ENCODE measurements at places on chromosomes 16 and 17. TPM values are rescaled to one million over a fixed set of nuclear protein-coding genes. Genes with fewer than 3 reads are reported as not detected.

Gene HS3ST6
- not detected for total RNA-seq

Gene TRPV3
- total RNA-seq, result 0.41 TPM

Gene COX6A2
- total RNA-seq, result not detected

Gene PRSS22
- not detected for total RNA-seq

Gene SHISA6
- total RNA-seq, result not detected

Gene KRT20
- not detected for total RNA-seq

Gene CES3
- 2.3 TPM for total RNA-seq

Gene SNX20
- total RNA-seq, result 60.0 TPM

Gene NUDT21
- 242 TPM for total RNA-seq

Gene FKBP10
- 1.3 TPM for total RNA-seq

DNA sequence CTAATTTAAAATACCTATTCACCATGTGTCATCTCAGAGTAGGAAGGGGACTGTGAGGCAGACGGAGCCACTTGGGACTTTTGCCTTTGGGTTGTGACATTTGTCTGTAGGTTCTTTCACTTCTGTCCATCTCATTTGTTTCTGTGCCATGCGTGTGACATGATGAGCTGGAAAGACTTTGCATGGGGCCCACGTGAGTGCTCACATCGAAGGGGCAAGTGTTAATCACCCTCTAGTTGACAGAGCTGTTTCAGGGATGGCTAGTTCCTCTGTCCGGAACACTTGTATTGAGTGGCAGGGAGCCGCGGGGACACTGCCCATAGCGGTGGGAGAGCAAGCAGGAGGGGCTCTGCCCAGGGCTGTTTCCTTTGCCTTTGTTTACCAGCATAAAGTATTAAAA lies 112.0 kb downstream of the RPTOR start:
- no peaks in the 10 kb centered on the region for H3K27me3 ChIP-seq
- no peak for DNase-seq
- peaks cover 25% of the 10 kb centered on the region for H3K36me3 ChIP-seq
- H3K4me3 ChIP-seq, result no peak overlapping the region

DNA sequence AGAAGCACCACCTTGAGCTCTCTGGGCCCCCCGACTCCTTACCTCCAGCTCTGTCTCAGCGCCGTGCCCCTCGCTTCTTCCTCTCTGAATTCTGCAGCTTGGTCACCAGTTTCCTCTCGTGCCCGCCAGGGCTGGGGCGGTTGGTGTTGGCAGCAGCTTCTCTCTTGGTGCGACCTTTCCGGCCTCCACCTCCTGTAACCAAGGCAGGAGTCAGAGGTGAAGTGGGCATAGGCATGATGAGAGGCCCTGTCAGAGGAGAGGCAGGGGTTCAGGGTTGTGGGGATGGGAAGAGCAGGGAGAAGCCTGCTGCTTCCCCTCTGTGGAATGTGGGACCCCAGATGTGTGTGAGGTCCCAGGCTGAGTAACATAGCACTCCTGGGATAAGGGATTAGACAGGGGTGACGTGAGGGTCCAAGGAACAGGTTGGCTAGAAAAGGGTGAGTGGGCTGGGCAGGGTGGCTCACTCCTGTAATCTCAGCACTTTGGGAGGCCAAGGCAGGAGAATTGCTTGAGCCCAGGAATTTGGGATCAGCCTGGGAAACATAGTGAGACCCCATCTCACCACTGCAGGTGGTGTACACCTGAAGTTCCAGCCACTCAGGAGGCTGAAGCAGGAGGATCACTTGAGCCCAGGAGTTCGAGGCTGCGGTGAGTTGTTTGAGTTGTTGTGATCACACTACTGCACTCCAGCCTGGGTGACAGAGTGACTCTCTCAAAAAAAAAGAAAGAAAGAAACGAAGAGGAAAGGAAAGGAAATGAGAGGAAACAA lies 626 bp downstream of the NUPR1 start:
- DNase-seq, result no peak
- no peaks in the 10 kb centered on the region for H3K27me3 ChIP-seq
- no peaks in the 10 kb centered on the region for H3K36me3 ChIP-seq
- H3K4me3 ChIP-seq, result no peak overlapping the region

- DNase-seq, result no peak
- no peaks in the 10 kb centered on the region for H3K27me3 ChIP-seq
- no peaks in the 10 kb centered on the region for H3K36me3 ChIP-seq
- H3K4me3 ChIP-seq, result no peak overlapping the region
- no peak overlapping the region for H3K27ac ChIP-seq
These were observed 200.3 kb downstream of the CYLD start for GRCh38 chr16:50942143-50942542.

DNA sequence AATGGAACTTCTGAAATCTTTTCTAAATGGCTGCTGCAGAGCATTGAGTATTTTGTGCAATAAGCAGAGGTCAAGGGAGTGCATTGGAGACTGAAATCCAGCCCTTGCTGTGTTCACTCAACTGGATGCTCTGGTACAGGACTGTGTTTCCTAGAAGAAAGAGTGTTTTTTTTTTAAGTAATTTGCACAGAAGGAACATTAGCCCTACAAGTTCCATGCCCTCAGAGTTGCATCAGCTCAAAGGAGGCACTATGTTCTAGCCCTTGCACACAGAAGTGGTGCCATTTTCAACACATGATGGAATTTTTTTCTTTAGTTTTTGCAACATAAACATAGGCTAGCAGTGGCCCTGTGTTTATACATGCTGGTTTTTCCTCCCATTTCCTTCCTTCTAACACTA lies 144.1 kb upstream of the HLF start:
- no peak overlapping the region for H3K4me3 ChIP-seq
- no peak overlapping the region for H3K27ac ChIP-seq
- peaks cover 4% of the 10 kb centered on the region for H3K4me1 ChIP-seq
- no peaks in the 10 kb centered on the region for H3K27me3 ChIP-seq
- no peak for DNase-seq

DNA sequence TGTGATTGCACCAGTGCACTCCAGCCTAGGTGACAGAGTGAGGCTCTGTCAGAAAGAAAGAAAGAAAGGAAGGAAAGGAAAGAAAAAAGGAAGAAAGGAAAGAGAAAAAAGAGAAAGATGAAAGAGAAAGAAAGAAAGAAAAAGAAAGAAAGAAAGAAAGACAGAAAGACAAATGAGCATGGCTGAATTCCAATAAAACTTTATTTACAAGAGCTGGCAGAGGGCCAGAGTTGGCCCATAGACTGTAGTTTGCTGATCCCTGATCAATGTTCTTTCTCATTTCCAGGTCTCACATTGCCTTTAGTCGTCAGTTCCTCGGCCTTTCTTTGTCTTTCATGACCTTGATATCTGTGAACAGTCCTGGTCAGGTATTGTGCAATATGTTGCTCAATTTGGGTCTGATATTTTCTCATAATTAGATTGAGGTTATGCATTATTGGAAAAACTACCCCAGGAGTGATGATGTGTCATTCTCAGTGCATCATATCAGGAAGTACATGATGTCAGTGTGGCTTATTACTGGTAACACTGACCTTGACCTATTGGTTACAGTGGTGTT lies 68.5 kb upstream of the MED9 start:
- H3K27me3 ChIP-seq, result peaks cover 7% of the 10 kb centered on the region
- H3K36me3 ChIP-seq, result no peaks in the 10 kb centered on the region
- peak overlapping the region; percentile 42 for H3K27ac ChIP-seq

- peaks cover 74% of the 10 kb centered on the region for H3K27me3 ChIP-seq
- H3K36me3 ChIP-seq, result no peaks in the 10 kb centered on the region
- H3K4me1 ChIP-seq, result peaks cover 17% of the 10 kb centered on the region
- H3K27ac ChIP-seq, result peak overlapping the region; percentile 8
- H3K4me3 ChIP-seq, result peak overlapping the region; percentile 87
These were observed 23.2 kb upstream of the CRYM start for GRCh38 chr16:21301168-21301894.

DNA sequence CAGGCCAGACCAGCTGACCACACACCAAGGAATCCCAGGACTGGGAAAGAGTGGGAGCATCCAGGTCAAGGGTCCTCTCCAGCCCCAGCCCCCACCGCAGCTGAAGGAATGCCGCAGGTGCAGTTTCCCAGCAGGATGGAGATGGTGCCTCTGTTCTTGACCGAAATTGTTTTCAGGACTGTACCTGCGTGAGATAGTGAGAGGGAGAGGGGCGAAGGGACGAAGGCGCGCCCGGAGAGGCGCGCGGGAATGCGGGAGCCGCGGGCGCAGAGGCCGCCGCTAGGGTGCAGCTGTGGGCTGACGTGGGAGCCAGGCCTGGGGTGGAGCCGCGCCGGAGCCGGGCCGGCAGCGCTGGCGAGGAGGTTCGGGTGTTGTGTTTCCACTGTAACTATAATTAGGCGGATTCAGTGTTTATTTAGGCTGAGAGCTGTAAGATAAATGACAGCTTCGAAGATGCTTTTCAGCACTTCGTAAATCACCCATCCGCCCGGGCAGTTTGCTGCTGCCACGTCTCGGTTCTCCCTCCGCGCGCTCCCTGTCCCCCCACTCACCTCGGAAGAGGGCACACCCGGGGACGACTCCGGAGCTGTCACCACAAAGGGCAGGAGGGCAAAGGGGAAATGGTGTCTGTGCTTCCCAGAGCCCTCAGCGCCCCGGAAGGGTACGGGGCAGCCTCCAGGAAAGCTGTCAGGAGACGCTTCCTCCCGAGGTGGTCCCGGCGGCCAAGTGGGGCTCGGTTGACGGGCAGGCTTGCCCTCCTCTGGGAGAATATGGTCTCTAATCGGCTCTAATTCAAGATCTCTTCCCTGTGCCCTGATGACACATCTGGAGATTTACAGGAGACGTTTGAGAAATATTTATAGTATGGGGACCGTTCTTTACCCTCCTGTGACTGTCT lies 38.2 kb downstream of the HOXB1 start:
- H3K4me3 ChIP-seq, result peak overlapping the region; percentile 46
- DNase-seq, result peak; percentile 76
- peaks cover 16% of the 10 kb centered on the region for H3K27me3 ChIP-seq
- peaks cover 35% of the 10 kb centered on the region for H3K4me1 ChIP-seq
- no peaks in the 10 kb centered on the region for H3K36me3 ChIP-seq

- peak overlapping the region; percentile 65 for H3K4me3 ChIP-seq
- peak; percentile 97 for DNase-seq
- H3K4me1 ChIP-seq, result peaks cover 60% of the 10 kb centered on the region
These were observed 5.4 kb upstream of the ICAM2 start for GRCh38 chr17:64025732-64026294.

- DNase-seq, result no peak
- H3K27me3 ChIP-seq, result no peaks in the 10 kb centered on the region
- H3K4me3 ChIP-seq, result no peak overlapping the region
- H3K36me3 ChIP-seq, result no peaks in the 10 kb centered on the region
- no peaks in the 10 kb centered on the region for H3K4me1 ChIP-seq
These were observed 511.9 kb upstream of the CDH8 start for GRCh38 chr16:62548095-62548494.

GRCh38 chr16:8554881-8555280 lies 35.4 kb downstream of the TMEM114 start:
- no peak overlapping the region for H3K27ac ChIP-seq
- H3K27me3 ChIP-seq, result peaks cover 18% of the 10 kb centered on the region
- H3K4me1 ChIP-seq, result no peaks in the 10 kb centered on the region
- no peak overlapping the region for H3K4me3 ChIP-seq
- DNase-seq, result no peak
- H3K36me3 ChIP-seq, result no peaks in the 10 kb centered on the region

DNA sequence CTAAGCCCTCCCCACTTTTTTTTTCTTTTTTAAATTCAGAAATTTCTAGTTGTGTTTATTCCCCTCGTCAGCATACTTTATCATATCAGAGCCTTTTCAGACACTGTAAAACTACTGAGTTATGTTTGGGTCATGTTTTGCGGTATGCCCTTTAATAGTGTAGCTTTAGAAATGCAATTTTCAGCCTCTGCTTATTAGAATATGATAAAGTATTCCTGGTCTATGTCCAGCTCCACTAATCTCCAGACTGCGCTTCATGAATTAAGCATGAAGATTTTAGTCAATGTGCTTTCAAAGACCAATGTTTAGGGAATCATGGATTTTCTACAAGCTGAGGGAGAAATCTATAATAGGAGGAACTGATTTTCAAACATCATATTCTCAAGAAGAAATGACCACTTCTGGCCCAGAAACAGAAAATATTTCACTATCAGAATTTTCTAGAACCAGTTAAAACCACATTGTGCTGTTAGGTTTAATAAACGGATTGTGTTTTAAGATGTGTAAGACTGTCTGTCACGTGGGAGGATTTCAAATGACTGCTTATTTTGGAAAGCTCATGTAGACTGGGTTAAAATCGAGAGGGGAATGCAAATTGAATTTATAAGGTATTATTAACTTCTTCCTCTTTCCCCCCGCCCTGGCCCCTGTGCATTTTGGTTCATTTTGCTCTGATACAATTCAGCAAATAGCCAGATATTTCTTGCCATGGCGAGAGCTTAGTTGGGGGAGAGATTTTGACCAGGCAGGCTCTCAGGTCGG lies 498.5 kb downstream of the WWOX start:
- no peaks in the 10 kb centered on the region for H3K4me1 ChIP-seq
- H3K36me3 ChIP-seq, result no peaks in the 10 kb centered on the region
- no peaks in the 10 kb centered on the region for H3K27me3 ChIP-seq
- no peak overlapping the region for H3K4me3 ChIP-seq
- DNase-seq, result no peak

- H3K4me3 ChIP-seq, result no peak overlapping the region
- no peaks in the 10 kb centered on the region for H3K27me3 ChIP-seq
- H3K27ac ChIP-seq, result peak overlapping the region; percentile 86
These were observed 1.8 kb upstream of the SLC16A3 start for GRCh38 chr17:82226809-82227628.

DNA sequence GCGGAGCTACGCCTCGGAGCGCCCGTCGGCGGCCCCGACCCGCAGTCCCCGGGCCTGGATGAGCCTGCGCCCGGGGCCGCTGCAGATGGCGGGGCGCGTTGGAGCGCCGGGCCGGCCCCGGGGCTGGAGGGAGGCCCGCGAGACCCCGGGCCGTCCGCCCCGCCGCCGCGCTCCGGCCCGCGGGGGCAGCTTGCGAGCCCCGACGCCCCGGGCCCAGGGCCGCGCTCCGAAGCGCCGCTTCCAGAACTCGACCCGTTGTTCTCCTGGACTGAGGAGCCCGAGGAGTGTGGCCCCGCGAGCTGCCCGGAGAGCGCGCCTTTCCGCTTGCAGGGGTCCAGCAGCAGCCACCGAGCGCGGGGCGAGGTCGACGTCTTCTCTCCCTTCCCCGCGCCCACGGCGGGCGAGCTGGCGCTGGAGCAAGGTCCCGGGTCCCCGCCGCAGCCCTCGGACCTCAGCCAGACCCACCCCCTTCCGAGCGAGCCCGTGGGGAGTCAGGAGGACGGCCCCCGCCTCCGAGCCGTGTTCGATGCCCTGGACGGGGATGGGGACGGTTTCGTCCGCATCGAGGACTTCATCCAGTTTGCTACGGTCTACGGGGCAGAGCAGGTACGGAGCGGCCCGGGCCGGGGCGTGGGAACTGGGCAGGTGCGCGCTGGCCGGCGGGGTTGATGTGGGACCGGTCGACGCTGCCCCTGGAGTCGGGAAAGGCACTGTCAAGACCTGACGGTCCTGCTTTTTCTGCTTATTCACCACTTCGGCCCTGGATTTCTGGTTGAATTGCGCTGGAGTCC lies 861 bp downstream of the RAB11FIP3 start:
- H3K4me1 ChIP-seq, result peaks cover 27% of the 10 kb centered on the region
- no peak overlapping the region for H3K27ac ChIP-seq
- H3K36me3 ChIP-seq, result peaks cover 11% of the 10 kb centered on the region

GRCh38 chr16:17939122-17939536 lies 397.4 kb downstream of the NPIPA8 start:
- H3K4me3 ChIP-seq, result peak overlapping the region; percentile 59
- DNase-seq, result no peak
- no peaks in the 10 kb centered on the region for H3K36me3 ChIP-seq
- peaks cover 3% of the 10 kb centered on the region for H3K27me3 ChIP-seq
